ENCODE measurements at places on chromosomes 1 and 21.

DNA sequence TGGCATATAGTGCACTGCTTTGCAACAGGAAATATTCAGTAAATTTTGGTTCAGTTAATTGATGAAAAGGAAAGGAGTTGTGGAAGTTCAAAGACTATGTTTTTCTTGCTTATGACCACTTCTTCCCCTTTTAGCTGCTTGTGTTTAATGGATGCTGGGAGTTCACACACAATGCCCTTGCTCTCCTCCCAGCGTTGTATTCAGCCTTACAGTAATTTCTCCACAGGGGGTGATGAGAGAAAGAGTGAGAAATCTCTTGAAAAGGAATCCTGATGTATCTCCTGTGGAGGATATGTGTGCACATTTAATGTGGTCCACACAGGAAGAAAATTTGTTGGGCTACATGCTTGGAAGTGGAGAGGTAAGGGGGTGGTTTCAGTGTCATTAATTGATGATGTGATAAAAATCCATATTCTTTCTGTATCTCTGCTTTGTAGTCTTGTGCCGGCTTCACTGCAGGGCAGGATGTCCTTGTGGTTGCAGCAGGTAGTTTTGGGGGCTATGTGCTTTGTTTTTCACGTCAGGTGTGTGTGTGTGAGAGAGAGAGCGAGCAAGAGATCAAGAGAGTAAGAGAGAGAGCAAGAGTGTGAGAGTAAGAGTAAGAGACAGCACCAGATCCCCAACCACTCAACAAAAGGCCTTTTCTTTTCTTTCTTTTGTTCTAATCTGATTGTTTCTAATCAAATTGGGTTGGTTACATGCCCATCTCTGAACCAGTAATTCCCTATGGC lies 204.4 kb downstream of the RWDD3 start:
- DNase-seq, result no peak

GRCh38 chr21:34192646-34193285 lies 119.4 kb downstream of the MRPS6 start:
- DNase-seq, result no peak

GRCh38 chr1:203216274-203217138 lies 13.0 kb downstream of the CHIT1 start:
- DNase-seq, result peak; percentile 71

- peak; percentile 51 for DNase-seq
Measured at GRCh38 chr1:55035904-55036303, 3.4 kb upstream of the PCSK9 start.

DNA sequence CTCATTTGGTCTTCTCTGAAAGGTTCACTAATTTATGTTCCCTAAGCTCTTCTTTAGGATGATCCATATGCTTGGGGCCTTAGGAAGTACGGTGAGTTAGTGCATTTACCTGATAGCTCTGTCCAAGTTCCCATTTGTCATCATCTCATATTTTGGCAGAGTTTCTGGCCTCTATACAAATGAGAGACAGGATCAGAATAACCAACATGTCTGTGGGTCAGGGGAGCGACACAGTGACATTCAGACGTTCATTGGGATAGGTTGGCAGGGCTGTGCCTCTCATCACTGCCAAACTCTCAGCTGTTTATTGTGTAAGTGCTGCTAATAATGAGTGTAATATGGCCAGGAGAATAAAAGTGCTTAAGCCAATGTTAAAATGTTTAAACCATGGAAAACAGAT lies 561.1 kb upstream of the ZRANB2 start:
- DNase-seq, result no peak

DNA sequence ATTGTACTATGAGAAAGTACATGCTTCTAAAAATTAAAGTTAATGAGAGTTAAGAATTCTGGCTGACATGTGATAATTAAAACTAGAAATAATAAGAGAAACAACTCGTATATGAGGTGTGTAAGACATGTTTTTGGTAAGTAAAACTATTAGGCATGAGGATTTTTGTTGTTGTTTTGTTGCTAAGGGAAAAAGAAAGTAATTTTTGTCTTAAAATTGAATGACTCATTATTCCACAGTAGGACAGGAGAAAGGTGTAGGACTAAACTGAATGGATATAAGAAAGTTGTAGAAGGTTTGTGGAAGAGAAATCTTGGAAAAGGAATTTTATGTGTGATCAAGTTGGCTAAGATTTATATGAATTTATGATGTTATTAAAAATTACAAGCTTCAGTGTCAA lies 54.8 kb downstream of the TBX19 start:
- DNase-seq, result no peak
